Ovary (tissue), 10 donors: ENCODE measurements at places on chromosomes 3 and 15.

DNA sequence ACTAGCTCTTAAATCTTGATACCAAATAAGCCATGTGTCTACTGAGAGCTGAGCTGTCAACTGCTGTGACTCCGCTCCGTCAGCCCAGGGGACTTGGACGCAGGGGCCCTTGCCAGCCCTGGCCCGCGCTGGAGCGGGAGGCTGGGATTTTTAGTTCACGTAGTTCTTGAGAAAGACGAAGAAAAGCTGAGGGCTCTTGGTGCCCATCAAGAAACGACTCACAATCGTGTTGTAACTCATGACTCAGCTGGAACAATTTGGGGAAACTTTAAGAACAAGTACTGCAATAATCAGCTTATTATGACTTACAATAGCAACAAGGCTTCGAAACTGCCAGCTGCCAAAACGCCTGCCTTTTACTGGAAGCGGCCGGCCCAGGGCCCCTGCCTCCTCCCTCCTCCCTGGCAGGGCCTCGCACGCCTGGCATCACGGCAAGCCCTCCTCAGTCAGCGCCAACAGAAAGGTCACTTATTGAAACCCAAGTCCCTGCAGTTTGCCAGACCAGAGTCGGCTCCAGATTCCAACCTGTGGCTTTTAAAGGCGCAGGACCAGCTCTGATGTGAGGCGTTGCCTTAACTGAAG, 60.3 kb downstream of the RGMA start:
- DNase-seq: peak; percentile 83

GRCh38 chr3:151305775-151306151, 10.9 kb downstream of the GPR87 start:
- no peak for DNase-seq

GRCh38 chr3:164539215-164539614, 539.1 kb downstream of the SI start:
- no peak for DNase-seq

GRCh38 chr15:96273317-96274086, 57.0 kb upstream of the NR2F2 start:
- no peak for DNase-seq

DNA sequence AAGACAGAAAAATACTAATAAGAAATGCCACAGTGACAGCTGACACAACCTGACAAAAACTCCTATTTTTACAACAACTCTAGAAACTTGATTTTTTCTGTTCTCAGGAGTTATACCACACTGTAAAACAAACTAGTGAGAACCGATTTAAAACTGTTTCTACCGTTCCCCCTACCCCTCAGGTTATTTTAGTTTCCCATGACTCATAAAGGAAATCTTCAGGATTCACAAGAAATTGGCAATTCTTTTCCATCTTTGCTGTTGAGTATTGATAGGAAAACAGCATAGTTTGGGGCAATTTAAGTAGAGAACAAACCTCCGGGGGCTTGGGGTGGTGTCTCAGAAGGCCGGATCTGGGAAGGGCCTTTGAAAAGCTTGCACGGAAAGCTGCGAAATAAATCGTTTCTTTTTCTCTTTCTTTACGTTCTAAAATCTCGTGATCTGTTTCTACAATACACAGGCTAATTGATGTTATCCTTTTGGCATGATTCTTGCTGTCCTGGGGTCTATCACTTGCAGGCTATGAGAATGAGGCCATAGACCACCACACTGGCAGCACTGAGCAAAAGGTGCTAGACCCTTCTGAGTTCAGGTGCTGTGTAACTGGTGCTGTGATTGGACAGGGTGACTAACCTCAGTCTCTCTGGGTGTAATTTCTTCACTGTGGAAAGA, 89.3 kb downstream of the LPP start:
- DNase-seq: no peak

- DNase-seq: no peak
Observed at GRCh38 chr3:11989383-11990038, 14.7 kb upstream of the SYN2 start.

- no peak for DNase-seq
Observed at GRCh38 chr15:96270581-96271172, 59.8 kb upstream of the NR2F2 start.

- no peak for DNase-seq
Observed at GRCh38 chr3:4241595-4242170, 61.5 kb upstream of the SETMAR start.

- DNase-seq: no peak
Observed at GRCh38 chr3:53140847-53141845, 10.9 kb upstream of the RFT1 start.

DNA sequence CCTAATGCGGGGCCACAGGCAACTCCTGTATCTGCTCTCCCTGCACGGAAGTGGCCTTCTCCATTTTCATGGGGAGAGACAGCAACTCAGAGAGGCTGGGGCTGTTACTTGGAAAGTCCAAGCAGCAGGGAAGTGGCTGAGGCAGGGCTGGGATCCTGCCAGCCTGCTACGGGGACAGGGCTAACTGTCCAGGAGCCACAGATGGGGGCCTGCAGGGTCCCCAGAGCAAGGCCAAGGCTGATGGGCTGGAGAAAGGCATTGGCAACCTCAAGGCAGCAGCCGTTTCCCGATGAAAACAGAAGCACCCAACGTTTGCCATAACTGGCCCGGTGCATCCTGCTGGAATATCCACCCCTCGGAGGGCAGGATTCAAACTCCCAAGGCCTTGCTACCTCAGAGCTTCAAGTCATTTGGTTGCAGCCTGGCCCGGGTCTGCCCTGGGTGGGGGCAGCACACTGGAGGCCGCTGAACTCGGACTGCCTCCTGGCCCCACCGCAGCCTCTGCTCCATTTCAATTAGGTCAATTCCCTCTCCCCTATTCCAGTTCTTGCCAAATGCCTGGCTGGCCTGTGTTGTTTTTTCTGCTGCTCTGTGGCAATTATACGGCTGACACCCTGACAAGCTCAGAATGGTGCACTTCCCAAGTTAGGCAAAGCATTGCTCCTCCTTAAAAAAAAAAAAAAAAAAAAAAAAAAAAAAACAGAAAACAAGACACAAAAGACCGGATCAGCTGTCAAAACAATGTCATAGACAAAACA, 143.5 kb downstream of the NUP210 start:
- DNase-seq: no peak

GRCh38 chr15:78565951-78566774, 843 bp downstream of the CHRNA5 start:
- DNase-seq: no peak

- DNase-seq: peak; percentile 97
Observed at GRCh38 chr15:68608206-68608843, 29.5 kb downstream of the CORO2B start.

DNA sequence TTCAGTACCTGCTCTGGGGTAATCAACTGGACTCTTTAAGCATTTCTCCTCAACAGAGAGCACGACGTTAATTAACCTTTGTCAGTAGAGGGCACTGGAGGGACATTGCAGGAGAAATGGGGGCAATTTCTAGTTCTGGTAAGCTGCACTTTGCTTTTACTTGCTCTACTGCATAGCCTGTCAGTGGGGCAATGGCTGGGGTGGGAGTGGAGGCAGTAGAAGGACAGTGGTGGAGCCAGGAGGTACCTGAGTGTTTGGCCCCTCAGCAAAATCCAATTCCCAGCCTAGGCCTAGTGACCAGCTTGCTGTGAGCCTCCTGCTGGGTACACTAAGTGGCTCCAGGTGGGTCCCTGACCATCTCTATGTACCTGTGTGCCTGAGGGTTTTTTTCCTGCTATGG, 18.3 kb upstream of the MED12L start:
- no peak for DNase-seq

- DNase-seq: no peak
Observed at GRCh38 chr3:118425272-118425837, 609.3 kb downstream of the IGSF11 start.

GRCh38 chr3:156586905-156587759, 32.2 kb upstream of the SSR3 start:
- no peak for DNase-seq

DNA sequence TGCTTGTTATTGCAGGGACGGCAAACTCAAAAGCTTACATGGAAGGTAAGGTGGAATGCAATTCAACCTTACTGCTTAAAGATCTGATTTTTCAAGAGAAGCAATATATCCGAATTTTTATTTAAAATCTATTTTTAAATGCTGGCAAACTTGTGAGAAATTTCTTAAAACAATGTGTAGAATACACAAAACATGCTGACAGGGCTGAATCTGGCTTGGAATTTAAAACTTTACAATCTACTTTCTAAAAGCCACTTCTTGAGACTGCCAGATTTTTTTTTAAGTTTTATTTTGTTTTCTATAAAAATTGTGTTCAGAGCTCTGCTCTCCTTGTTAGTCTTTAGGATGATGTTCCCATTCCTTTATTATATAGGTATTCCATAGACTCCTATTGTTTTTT, 146.7 kb downstream of the ADAM10 start:
- no peak for DNase-seq

- DNase-seq: no peak
Observed at GRCh38 chr15:67145710-67146109, 80.3 kb downstream of the SMAD3 start.

- no peak for DNase-seq
Observed at GRCh38 chr3:158912188-158912587, 110.3 kb downstream of the MFSD1 start.

GRCh38 chr3:12869035-12869621, 27.8 kb upstream of the RPL32 start:
- DNase-seq: no peak

- no peak for DNase-seq
Observed at GRCh38 chr3:63945558-63946096, 33.4 kb upstream of the SCAANT1 start.

- no peak for DNase-seq
Observed at GRCh38 chr3:49591615-49592014, 37.3 kb downstream of the BSN start.

- no peak for DNase-seq
Observed at GRCh38 chr15:58142827-58143461, 4.8 kb downstream of the AQP9 start.

DNA sequence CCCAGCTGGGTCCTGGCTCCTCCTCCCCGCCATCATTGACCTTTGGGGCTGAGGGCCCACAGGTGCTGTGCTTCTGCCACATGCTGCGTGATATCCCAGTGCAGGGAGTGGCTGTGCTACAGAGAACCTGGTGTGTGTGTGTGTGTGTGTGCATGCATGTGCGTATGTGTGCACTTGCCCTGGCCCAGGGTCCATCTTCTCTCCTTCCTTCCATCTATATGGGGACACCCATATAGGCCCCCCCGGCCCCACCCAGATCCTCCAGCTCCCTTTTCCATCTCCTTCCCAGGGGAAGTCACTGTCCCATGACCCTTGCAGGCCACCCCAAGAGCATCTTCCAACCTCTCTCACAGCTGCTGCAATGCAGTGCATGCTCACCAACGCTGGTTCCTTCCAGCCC, 12.6 kb downstream of the RASGRF1 start:
- no peak for DNase-seq

DNA sequence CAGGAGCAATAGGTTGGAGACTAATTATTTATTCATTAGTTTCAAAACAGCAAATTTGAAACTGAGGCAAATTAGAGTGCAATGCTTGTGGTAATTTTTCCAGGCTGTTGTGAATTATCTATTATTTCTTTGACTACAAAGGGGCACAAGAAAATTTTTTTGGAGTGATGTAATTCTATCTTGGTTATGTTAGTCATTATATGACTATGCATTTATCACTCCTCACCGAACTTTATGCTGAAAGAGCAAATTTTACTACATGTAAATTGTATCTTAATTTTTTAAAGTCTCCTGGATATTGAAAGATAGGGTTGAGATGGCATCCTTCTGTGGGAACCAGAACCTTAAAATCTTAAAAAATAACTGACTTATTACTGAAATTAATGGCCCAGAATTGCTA, 320.0 kb upstream of the ROBO1 start:
- DNase-seq: no peak

DNA sequence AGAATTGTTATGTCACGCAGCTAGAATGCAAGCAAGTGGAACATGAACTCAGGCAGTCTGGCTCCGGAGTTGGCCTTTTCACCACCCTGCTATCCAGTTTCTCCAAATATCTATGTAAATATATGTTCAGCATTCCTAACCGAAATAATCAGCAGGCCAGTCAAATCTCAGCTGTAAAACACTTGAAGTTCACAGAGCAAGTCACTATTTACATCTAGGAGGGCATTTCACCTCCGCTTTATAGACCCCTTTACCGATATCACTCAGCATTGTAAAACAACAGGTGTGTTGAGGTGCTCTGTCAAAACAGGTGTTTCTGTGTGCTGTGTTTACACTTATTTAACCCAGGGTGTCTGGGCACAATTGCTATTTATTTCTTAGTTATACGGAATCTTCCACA, 12.2 kb upstream of the HES1 start:
- DNase-seq: no peak

DNA sequence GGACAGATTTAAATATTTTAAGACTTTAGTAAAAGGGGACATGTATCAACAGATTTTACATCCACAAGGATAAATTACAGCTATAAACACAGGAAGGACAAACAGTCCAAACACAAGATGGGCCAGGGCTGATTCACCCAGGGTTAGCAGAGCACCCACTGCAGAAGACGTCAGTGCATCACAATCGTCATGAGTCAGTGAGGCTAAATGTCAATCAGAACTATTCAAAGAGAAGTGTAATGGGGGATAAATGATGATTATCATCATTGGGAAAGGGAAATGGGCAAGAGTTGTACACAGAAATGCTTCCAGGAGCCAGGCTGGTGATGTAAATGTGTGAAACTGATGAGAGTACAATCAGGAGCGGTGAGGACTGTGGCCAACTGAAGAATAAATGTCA, 226.8 kb downstream of the PLCL2 start:
- DNase-seq: no peak

GRCh38 chr3:119726909-119727308, 24.1 kb downstream of the CFAP91 start:
- no peak for DNase-seq

DNA sequence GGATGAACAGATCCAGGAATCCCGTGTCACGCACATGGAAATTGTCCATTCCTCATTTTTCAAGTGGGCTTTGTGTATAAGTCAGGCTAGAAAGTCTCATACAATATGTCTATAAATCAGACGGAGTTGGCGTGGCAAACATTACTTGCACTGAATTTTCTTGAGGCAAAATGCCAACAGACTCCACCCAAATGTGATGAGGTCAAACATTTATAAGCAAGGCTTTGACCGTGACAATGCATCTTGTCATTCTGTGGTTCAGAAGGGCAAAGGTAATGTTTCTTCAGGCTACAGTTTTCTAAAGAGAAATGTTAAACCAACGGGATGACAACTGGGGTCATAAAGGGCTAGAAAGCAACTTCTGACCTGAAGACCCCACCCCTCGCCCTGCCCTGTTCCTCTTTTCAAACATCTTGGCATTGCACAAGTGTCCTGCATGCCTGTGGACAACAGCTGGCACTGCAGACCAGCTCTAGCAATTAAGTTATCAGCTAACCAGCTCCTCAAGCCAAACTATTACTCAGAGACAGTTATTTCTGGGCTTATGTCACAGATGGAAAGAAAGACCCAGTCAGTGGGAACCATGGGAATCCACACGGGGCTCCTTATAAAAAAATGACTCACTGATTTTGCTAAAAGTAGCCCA, 36.5 kb upstream of the SPTBN5 start:
- no peak for DNase-seq

DNA sequence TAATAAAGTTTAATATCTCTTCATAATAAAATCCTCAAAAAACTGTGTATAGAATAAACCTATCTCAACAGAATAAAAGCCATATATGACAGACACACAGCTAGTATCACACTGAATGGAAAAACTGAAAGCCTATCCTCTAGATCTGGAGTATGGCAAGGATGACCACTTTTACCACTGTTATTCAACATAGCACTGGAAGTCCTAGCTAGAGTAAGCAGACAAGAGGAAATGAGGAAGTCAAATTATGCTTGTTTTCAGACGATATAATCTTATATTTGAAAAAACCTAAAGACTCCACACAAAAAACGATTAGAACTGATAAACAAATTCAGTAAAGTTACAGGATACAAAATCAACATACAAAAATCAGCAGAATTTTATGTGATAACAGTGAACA, 57.4 kb upstream of the DIPK2A start:
- no peak for DNase-seq
